ENCODE measurements at places on chromosomes 11 and 22.

DNA sequence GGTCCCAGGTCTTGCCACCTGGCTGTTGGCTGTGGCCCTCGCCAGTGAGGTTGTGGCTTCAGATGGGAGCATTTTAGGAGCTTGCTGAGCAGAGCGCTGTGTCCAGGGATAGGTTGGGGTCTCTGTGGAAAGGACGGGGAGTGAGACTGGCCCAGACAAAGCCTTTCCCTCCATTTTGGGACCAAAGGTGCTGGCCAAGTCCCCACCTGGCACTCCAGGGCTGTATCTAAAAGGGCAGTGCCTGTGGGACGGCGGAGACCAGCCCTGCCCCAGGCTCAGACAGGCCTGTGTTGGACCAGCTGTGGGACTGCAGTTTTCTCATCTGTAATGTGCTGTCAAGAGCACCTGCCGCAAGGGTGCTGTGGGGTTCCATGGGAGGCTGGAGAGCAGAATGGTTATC is 5.0 kb upstream of the KCTD17 start:
- DNase-seq = no peak

DNA sequence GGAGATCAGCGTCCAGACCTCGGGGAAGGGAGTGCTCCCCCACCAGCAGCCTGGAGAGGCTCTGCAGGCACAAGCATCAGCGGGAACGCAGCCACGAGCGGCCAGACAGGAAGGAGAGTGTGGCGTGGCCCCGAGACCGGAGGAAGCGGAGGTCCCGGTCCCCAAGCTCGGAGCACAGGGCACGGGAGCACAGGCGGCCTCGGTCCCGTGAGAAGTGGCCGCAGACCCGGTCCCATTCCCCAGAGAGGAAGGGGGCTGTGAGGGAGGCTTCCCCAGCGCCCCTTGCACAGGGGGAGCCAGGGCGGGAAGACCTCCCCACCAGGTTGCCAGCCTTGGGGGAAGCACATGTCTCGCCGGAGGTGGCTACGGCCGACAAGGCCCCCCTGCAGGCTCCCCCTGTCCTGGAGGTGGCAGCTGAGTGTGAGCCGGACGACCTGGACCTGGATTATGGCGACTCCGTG is 6.9 kb downstream of the IRF7 start:
- no peak for DNase-seq

- no peak for DNase-seq
Measured at GRCh38 chr11:115406404-115406803, 97.8 kb downstream of the CADM1 start.

GRCh38 chr11:105298630-105299029 is 159.1 kb upstream of the CARD18 start:
- DNase-seq = no peak

DNA sequence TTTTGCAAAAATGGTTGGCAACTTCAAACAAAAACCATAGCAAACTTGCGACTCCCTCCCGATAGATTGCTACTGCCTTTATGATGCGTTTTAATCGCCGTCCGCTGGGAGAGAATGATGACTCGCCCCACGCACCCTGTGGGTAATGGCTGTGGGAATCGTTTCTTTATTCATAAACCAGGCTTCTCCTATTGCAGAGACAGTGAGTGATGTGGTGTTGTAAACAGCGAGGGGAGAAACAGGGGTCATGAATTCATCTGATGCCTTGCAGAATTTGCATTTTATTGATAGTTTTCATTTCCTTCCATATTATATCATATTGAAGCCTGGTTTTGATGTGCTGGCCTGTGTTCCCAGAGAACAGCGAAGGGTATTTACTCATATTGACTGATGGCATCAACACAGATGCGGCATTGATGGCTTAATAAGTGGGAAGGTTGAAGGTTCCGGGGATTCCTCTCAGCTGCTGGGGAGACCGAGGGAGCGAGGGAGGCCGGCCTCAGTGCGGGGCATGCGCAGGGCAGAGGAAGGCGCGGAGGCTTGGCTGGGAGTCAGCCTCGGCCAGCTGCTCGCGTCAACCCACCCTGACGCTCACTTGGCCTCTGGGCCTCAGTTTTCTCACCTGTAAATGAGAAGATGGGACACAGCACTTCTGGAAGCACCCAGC is 41.3 kb downstream of the ARHGAP8 start:
- no peak for DNase-seq

DNA sequence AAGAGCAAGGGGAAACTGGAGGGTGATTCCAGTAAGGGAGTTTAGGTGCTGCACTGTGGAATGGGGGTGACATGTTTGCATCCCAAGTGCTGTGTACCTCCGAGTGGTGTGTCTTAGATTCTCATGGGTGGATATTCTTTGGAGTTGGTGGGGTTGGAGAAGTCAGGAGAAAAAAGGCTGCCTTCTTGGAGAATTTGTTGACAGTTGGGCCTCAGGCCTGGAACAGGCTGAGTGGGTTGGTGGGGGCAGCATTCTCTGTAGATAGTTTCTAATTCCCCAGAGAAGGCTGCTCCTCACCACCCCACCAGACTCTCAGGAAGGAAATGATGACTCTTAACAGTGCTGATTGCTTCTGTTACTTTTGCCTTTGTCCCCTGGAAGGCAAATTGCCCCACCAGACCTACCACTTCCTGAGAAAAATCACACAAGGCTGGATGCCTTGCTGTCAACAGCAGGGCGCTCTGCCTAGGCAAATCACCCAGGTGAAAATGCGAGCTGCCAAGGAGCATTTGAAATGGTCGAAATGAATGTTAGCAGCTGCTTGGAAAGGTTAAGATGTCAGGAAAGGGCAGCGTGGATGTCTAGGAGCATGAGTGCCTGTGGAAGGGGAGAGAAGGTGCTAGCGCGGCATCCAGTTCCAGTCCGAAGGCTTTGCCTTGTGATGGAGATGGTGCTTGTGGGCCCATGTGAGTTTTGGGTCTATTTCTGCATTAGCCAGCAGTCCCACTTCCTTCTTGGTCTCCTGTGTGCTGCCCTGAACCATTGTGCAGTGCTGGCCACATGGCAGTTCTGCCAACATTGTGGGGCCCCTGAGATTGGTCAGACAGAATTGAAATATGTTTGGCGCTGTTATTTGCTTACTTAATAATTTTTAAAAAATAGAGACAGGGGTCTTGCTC is 29.7 kb upstream of the SORL1-AS1 start:
- DNase-seq = no peak

GRCh38 chr11:99742501-99742900 is 721.8 kb downstream of the CNTN5 start:
- no peak for DNase-seq

DNA sequence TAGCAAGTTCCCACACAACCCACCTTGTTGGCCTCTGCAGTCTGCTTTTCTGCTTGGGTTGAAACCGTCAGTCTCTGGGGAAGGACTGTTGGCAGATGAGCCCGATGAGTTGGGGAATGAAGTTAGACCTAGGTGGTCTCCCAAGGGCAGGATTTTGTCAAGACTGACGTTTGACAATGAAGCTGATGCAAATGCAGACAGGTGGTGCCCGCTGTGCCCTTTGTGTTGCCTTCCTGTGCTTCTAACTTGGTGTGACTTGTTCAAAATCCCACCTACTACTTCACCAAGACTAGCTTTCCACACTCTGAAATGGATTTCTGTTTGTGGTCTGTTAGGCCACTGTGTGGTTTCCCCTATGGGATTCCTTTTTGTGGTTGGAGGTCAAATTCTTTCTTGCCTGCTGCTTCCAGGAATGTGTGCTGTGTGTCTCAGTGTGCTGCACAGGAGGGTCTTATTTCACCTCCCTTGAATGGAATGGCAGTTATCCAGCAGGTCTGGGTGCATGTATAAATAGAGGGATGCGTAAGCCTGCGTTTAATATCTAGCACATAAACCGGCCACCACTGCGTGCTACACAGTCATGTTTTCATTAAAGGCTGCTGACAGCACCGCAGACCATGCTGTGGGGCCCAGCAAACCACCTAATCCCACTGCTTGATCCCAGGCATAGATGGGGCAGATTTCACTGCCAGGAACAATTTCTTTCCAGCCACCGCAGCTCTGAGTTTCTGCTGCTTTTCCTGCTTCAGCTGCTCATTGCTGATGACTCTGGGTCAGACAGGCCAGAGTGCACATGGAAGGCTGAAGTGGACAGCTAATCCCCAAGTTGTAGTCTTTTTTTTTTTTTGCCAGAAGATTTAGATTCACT is 44.8 kb downstream of the ADAMTS8 start:
- peak; percentile 98 for DNase-seq

DNA sequence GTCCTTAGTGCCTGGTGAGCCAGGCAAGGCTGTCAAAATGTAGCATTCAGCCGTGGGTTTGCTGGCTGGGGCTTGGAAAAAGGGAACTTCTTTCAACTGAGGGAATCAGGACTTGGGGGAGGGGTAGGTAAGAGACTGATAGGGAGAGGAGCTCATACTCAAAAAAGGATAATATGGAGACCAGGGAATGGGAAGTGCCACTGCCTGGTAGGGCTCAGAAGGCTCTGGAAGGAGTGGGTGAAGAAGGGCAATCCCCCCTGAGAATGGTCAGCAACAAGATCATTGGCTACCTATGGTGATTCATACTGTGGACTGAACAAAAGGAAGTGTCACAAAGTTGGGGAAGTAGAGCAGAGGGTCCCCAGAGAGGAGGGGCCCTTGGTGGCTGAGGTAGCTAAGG is 1.9 kb downstream of the CNGA4 start:
- DNase-seq = no peak

- DNase-seq = peak; percentile 89
Measured at GRCh38 chr22:19885841-19886592, 31.3 kb upstream of the GNB1L start.

DNA sequence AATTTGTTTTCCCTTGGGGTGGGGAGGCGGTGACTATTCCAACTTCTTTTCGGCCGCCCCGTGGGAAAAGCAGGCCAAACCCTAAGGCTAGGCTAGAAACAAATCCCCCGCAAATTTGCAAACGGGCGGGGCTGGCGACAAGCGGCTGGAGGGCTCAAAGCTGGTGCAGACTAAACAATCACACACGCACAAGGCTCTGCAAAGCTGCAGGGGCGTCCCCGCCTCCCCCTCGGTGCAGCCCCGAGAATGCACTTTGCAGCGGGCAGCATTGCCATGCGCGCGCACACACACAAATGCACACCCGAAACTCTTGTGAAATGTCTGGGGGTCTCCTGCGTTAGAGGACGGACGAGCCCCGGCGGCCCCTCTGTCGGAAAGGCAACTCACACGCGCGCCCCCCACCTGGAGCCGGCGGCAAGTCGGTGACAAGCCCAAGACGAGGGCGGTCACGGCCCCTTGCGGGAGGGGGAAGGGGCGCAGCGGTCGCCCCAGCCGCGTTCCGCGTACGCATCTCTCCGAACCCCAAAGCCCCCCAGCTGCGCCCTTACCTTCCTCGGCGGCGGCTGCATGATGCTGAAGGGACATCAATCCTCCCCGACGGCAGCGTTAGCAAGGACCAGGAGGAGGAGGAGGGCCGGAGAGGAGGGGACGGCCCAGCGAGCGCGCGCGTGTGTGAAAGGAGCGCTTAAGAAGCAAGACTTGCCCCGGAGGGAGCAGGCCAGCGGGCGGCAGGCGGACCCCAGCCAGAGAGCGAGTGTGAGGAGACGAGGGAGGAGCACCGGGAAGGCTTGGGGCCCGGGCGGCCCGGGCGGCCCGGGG is 600 bp downstream of the FCHSD2 start:
- DNase-seq = peak; percentile 66

DNA sequence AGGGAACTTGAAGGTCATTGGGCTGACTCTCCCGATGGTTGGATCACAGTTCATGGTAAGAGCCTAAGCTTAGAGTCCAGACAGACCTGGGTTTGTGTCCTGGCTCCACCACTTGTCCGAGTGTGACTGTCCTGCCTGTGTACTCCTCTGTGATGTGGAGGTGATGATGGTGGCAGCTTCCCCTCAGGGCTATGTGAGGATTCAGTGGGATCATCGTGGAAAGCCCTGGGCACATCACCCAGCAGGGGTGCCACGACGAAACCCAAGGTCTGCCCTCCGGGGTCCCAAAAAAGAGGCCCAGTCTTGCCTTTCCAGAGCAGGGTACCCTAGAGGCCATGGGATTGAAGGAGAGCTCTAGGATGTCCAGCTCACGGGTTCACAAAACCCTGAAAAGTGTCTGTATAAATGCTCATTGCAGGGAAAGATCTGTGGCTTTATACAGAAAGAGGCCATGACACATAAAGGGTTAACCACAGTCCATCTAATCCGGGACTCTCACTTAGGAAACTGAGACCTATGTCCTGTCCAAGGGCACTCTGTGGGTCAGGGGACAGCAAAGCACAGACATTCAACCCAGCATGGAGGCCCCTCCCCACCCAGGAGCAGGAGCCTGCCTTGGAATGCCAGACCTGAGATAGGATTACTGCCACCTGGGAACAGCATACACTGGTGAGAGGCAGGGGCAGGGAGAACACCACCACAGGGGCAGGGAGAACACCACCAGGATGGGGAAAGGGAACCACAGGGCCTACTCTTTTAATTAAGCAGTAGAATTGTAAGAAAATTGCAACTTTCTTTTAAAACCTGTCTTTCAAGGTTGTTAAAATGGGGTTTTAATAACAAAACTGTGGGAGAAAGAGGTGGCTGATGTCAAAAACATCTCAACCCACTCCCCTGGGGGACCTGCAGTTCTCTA is 51.3 kb downstream of the IGLL5 start:
- DNase-seq = no peak

GRCh38 chr22:45962756-45963324 is 14.1 kb downstream of the WNT7B start:
- DNase-seq = no peak

- peak; percentile 52 for DNase-seq
Measured at GRCh38 chr11:126137136-126137535, 74.3 kb downstream of the RPUSD4 start.

- DNase-seq = no peak
Measured at GRCh38 chr22:21615731-21616130, 14.1 kb downstream of the YDJC start.

GRCh38 chr22:27466229-27466628 is 335.3 kb downstream of the MN1 start:
- DNase-seq = no peak

- DNase-seq = no peak
Measured at GRCh38 chr11:20865161-20865560, 195.8 kb downstream of the NELL1 start.

DNA sequence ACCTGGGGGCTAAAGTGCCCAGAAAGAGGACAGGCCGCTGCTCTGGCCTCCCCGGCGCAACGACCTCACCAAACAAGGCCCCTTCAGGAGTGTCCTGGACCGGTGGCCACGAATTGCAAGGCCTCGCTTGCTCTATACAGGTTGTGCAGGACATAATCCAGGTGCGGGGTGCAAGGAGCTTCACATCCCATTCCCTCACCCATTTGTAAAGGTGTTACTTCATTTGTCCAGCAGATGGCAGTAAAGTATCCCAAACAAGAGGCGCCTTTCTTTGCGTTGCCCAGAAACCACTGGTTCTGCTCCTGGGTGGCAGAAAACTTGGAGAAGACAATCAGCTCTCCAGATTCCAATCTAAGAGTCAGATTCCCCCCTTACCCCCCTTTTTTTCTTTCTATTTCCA is 35.9 kb upstream of the PRDM11 start:
- peak; percentile 79 for DNase-seq
